ENCODE measurements at places on chromosomes 4 and X.

- no peak for DNase-seq
Measured at GRCh38 chr4:48725414-48725813, 54.7 kb downstream of the FRYL start.

DNA sequence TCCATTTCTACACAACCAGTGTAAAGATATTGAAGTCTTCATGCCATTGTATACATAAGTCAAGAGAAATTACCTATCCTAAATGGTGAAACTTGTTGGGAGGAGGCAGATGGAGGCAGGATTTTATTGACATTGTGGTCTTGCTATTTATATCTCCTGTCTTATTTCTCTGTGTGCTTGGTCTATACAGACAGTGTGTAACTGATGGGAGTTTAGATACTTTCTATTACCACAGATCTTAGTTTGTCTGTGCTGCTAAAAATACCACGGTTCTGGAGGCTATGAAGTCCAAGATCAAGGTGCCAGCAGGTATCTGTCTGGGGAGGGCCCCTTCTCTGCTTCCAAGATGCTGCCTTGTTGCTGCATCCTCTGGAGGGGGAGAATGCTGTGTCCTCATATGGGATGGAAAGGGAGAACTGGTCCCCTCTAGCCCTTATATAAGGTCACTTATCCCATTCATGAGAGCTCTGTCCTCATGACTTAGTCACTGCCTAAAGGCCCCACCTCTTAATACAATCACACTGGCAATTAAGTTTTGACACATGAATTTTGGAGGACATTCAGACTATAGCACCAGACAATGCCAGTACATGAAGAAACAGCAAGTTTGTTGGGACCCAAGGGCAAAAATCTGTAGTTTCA, 62.4 kb downstream of the SYNPO2 start:
- no peak for DNase-seq

DNA sequence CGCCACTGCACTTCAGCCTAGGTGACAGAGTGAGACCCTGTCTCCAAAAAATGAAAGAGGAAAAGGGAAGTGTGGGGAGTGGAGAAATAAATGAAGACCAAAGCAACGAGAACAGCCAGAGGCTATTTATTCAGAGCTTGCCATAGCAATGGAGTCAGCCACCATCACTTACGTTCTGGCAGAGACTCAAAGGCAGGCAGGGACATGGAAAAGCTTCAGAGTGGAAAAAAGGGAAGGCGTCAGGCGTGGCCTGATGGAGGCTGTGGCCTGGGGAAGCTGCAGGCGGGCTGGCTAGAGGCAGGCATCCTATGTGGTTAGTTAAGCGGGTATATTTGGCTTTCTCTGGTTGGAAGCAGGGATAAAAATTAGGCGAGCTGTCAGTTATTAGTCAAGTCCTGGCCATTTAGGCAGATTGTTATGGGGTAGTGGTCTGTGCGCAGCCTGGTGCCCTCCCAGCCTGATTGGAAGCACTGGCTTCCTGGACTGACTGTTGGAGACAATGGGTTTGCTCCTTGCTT, 73.3 kb downstream of the DCTD start:
- DNase-seq = no peak

- DNase-seq = no peak
Measured at GRCh38 chr4:69467797-69468196, 27.9 kb downstream of the UGT2B4 start.

- DNase-seq = no peak
Measured at GRCh38 chr4:61913619-61914018, 713.5 kb downstream of the ADGRL3 start.

DNA sequence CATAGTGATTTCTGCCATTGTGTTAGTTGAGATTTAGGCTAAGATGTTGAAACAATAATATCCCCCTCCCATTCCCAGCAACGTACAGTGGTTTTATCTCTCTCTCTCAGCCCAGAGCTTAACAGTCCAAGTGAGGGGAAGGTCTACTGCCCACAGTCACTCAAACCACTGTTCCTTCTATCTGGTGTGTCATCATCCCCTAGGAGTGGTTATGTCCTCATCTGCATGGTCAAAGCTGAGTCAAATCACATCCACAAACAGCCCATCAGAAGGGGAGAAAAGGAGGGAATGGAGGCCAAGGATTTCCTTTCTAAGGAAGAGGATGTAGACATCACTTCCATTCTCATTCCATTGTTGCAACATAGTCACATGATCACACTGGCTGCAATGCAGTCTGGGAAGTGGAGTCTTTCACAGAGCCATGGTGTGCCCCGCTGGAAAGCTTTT, 42.8 kb upstream of the CHRNA9 start:
- no peak for DNase-seq

GRCh38 chrX:81377329-81377728, 175.4 kb downstream of the SH3BGRL start:
- DNase-seq = no peak

DNA sequence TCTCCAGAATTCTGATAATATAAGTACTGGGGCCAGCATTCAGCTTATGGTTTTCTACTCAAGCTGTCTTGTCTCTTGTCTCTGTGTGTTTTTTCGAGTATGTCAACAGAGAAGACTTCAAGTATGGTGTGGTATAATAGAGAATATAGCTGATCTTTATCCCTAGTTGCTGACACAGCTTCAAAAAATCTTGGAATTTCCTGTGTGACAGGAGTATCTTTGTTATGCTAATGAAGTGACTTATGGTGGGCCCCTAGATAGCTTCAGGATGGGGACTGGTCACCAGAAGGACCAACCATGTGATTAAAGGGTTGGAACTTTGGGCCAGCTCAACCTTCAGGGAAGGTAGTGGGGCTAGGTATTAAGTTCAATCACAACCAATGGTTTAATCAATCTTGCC, 2.9 kb downstream of the GPRASP3 start:
- DNase-seq = no peak

- DNase-seq = no peak
Measured at GRCh38 chr4:7206385-7206784, 14.0 kb downstream of the SORCS2 start.

DNA sequence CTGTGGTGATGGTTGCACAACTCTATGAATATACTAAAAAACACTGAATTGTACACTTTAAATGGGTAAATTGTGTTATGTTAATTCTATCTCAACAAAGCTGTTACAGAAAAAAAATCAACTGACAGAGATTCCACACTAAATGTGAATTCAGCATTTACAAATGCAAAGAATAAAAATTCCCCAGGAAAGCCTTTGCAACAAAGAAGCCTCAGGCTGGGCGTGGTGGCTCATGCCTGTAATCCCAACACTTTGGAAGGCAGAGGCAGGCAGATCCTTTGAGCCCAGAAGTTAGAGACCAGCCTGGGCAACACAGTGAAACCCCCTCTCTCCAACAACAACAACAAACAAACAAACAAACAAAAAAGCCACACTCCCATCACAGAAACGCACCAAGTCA, 8.9 kb downstream of the BCLAF3 start:
- DNase-seq = no peak

GRCh38 chr4:71498625-71499024, 159.8 kb downstream of the SLC4A4 start:
- no peak for DNase-seq

DNA sequence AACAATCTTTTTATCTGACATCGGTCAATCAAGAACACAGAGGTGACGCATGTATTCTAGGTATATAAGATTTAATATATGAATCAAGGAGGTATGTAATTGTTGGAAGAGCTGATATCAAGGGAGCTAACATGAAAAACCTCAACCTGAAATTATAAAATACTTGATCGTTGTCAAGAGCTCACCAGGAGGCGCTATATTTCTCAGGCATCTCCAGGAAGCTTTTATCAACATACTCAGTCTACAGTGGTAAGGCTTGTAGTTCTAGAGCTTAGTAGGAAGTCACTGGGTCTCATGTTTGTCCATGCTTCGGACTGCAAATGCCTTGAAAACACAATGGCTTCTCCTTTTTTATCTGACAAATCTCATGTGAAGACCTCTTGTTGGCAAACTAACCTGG, 156.1 kb downstream of the GRXCR1 start:
- DNase-seq = no peak

- DNase-seq = no peak
Measured at GRCh38 chr4:54066088-54066415, 1.6 kb upstream of the CHIC2 start.

GRCh38 chr4:111800551-111800950, 344.7 kb upstream of the FAM241A start:
- no peak for DNase-seq

- DNase-seq = no peak
Measured at GRCh38 chr4:64503945-64504675, 94.9 kb upstream of the TECRL start.

DNA sequence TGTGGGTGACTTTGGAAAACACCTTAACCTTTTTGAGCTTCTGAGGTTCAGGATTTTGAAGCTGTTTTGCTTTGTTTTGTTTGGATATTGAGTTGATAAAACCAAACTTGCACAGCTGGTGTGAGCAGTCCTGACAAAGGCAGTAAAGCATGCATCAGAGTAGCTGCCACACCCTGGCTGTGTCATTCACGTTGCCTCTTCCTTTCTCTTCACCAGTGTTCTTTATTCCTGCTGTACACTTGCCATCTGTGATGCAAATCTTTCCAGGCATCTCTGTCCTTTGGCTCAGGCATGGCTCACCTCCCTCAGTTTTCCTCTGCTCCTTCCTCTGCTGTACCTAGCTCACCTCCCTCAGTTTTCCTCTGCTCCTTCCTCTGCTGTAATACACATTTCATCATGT, 1850.2 kb upstream of the AGA start:
- no peak for DNase-seq

GRCh38 chr4:151692821-151693673, 67.8 kb downstream of the GATB start:
- no peak for DNase-seq

GRCh38 chr4:153374442-153374841, 30.0 kb downstream of the MND1 start:
- no peak for DNase-seq

DNA sequence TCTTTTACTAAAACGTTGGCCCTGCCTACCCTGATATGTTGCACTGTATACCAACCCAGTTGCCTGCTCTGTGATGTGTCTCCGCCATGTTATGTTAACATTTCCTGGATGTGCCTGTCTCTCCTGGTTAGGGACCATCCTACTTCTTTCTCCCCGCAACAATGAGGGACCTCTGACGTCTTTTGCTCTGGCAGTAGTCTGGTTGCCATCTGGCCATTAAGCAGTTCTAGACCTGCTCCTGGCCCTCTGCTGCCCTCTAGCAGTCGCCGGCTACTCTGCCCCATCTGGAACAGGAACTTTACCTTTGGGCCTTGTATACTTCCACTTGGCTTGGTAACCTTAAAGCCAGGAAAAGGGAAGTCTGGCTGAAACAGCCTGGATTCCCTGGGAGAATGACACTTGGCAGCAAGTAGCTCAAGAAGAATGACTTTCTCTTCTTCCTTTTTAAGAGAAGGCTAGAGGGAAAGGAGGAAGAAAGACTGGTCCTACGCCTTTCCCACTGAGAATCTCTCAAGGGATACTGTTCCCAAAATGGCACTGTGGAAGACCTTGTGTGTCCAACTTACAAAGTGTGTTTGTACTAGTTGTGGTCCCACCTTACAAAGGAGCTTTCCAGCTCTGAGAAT, 63.5 kb downstream of the GPC3 start:
- DNase-seq = peak; percentile 49

- DNase-seq = no peak
Measured at GRCh38 chr4:38365748-38366310, 298.2 kb upstream of the KLF3 start.

- no peak for DNase-seq
Measured at GRCh38 chr4:139297001-139297410, 4.3 kb upstream of the NAA15 start.

- no peak for DNase-seq
Measured at GRCh38 chr4:172660251-172660650, 508.4 kb upstream of the GALNT7 start.

GRCh38 chrX:67721321-67721720, 177.5 kb downstream of the AR start:
- no peak for DNase-seq

GRCh38 chr4:7074426-7074825, 6.6 kb upstream of the GRPEL1 start:
- no peak for DNase-seq

- DNase-seq = peak; percentile 65
Measured at GRCh38 chrX:120308959-120309872, 2.0 kb downstream of the TMEM255A start.
